ENCODE measurements at places on chromosomes 12 and 14.

DNA sequence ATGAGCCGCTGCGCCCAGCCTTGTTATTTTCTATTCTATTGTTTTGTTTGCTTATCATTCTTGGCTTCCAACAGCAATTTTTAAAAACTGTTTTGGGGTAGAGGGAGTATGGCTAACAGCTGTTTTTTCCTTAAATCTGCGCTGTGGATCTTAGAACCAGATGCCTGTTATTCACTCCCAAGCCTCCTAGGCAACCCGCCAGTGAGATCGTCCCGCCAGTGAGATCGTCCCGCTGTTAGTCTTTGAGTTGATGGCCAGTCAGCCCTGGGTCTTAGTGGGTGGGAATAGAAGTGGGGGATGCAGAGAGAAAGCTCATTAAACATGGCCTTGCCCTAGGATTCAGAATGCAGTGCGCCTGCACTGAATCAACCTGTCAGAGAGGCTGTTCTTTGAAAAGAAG is 67.3 kb upstream of the BICD1 start:
- DNase-seq: no peak

DNA sequence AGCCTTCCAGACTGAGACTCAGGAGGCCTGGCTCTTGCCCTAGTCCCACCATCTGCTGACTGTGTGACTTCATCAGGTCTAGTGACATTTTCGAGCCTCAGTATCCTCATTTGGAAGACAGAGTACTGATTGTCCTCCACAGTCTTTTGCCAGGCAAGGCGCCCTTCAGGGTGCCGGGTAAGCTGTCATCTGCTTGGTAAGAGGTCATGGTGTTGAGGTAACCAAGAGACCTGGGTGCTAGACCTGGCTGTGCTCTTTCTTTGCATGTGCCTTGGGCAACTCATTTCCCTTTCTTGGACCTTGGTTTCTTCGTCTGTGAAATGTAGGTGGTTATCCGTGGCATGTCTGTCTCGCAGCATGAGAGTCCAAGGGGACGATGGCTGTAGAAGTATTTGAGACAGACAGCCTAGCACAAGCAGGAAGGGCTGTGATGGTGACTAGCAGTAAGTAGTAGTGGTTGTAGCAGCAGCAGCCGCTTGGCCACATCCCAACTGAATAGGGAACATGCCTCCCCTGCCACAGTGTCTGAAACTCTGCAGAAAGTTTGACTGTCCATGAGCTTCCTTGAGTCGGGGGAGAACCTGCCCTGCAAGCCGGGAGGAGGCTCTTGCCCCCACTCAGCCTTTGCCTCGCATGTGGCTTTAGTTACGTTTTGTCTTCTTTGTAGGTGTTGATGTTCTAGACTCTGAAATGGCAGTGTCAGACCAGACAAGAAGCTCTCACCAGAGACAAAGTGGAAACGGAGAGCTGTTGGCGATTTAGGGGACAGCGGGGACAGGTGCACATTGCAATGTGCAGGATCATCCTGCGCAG is 40.3 kb downstream of the EVL start:
- no peak for DNase-seq

- DNase-seq: no peak
These were observed 4.9 kb upstream of the SUSD6 start for GRCh38 chr14:69606258-69607184.

DNA sequence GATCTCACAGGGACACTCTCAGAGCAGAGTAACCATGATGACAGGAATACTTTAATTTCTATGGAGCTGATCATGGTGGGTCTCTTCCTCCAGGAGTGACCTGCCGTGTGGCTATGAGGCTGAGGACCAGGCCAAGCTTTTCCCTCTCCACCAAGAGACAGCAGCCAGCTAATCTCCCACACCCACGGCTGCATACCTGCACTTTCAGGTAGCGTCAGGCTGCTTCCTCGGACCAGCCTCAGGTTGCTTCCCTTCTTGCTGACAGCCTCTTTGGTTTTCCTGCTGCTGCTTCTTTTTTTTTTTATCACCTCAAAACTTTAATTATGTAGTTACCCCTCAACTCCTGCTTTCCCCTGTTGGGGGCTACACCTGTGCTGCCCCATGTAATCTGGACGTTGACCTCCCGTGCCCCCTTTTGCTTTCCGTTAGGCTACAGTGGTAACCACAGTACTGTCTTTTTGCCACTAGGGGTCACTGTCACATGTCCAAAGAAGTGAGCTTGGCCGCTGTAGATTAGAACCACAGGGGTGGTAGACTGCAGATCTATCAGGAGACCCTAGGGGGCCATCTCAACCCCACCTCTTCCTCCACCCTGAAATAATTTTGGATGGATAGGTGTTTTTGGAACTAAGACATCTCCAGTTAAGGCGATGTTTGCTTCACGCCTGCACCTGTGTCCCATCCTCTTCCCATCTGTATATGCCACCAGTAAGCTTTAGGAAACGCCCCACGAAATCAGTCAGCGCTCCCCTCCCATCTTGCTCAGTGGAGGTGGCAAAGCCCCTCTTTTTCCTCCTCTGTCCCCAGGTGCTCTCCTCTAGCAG is 7.8 kb upstream of the PIP4K2C start:
- DNase-seq: peak; percentile 72

DNA sequence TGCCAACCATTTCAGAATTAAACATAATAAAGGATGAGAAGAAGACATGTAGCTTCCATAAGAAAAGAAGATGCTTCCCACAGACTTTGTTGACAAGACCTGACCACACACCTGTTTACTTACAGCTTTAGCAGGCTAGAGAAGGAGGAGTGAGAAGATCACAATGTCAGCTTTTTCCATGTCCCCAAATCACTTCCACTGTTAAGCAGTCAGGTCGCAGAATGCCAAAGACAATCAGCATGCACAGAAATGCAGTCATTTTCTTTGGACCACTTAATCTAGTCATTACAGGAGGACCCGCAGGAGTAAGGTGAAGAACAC is 314.9 kb downstream of the SSPN start:
- no peak for DNase-seq

DNA sequence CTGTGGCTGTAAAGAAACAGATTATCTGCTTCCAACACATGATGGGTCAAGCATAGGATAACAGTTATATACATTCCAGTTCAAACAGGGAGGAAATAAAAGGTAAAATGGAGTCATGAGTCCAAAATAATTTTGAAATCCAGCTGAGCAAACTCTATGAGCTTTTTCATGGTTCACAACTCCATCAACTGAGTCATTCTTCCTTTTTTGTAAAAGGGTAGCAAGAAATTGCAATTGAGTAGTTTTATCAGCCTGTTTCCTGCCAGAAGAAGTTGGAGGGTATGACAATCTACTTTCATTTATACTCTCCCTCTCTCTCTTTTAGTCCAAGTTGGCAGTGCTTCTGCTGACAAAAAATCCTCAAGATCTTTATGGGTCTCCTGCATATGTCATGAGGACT is 95.6 kb downstream of the CPNE8 start:
- no peak for DNase-seq

GRCh38 chr14:102690509-102691286 is 86.6 kb upstream of the TRAF3 start:
- no peak for DNase-seq

DNA sequence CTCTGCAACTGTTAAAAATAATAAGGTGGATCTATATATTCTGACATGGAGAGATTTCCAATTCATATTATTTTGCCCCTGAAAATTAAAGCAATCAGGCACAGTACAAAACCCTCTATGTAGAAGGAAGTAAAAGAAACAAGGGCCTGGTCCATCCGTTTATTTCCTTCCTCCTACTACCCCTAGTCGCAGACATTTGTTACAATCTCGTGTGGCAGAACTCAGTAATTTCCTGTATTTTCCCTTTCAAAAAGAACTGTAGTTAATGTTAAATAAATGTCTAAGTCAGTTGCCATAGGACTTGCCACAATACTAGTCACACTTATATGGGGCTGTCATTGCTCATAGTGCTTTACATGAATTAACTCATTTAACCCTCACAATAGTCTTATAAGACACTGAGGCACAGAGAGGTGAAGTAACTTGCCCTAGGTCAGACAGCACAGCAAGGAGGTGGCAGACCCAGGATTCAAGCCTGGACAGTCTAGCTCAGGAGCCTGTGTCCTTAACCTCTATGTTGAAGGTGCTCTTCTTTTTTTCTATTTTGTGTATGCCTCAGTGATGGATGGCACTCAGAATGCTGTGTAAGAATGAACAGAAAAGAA is 24.2 kb downstream of the NINJ2 start:
- no peak for DNase-seq

DNA sequence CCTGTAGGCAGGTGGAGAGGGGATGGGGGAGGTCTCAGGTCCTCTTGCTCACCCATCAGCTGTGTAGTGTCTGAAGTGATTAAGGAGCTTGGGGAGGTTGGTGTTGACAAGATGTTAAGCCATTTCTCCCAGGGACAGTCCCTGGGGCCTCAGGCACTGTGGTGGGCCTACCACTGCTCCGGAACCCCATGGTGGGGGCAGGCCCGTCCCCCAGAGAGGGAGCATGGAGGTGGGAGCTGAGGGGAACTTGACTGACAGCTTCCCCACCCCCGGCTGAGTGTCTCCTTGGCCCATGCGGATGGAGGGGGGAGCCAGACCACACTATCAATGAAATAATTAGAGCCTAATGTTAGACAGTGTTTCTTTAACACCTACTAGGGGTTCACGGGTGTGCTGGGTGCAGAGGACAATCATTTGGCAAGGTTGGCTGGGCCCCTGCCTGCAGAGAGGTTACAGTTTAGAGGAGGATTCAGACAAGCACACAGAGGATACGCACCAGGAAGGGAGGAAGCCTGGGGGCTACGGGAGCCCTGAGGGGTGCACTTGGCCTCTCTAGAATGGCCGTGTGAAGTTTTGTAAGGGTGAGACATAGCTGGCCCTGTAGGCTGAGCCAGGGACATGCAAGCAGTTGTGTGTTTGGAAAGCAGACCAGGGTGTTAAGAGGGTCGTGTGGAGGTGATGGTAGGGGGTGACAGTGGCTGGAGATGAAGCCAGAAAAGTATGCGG is 19.3 kb upstream of the KRT80 start:
- no peak for DNase-seq

GRCh38 chr12:65121049-65121955 is at the start of gene WIF1:
Gene WIF1 (minus strand): TSS chr12:65121305. CDS start chr12:65121191, 114 bp downstream.
- DNase-seq: peak; percentile 74

DNA sequence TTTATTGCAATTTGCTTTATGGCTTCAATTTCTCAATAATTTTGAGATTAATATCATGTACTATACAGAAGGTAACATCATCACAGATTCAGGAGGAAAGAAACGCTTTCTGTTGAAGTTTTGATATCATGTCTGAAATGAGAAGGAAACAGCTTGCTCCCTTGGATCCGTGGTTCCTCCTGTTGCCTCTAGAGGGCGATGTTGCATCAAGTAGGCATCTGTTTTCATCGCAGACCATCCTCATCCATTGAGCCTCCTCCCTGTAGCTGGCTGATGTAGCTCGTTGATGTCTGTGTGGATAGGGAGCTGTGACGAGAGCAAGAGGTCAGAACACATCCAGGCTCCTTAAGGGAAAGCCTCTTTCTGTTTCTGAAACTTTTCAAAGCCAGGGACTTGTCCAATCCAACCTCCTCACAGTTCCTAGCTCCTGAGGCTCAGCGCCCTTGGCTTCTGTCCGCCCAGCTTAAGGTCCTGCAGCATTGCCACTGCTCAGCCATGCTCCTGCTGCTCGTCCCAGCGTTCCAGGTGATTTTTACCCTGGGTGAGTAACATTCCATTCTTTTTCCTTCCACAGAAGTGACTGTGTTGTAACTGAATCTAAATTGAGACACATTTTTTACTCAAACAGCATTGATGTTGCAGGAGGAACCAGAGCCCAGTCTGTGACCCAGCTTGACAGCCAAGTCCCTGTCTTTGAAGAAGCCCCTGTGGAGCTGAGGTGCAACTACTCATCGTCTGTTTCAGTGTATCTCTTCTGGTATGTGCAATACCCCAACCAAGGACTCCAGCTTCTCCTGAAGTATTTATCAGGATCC is 304.8 kb upstream of the OR4E1 start:
- peak; percentile 61 for DNase-seq

DNA sequence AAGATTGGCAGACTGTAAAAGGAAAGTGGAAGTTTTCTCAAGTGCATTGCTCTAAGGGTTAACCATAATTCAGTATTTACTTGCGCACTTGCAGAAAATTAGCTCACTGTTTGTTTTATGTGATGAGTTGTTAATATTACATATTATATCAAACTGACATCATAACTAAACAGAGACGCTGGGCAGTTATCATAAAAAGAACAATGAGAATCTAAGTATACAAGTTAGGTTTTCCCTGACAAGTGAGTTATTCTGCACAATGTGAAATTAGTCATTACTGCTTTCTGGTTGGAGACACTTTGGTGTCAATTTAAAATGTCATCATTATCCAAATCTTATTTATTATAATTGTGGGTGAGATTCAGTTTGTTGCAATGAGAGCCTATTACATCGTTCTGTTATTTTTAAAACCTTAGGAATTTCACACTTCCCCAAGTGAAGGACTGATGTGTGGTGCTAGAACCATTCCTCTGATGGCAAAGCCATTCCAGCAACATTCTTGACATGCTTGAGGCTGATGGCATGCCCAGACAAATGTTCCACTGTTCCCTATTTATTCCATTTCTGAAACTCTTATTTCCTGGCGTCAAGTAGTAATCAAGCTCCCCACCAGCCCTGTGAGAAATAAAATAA is 90.1 kb upstream of the FLRT2 start:
- DNase-seq: no peak

DNA sequence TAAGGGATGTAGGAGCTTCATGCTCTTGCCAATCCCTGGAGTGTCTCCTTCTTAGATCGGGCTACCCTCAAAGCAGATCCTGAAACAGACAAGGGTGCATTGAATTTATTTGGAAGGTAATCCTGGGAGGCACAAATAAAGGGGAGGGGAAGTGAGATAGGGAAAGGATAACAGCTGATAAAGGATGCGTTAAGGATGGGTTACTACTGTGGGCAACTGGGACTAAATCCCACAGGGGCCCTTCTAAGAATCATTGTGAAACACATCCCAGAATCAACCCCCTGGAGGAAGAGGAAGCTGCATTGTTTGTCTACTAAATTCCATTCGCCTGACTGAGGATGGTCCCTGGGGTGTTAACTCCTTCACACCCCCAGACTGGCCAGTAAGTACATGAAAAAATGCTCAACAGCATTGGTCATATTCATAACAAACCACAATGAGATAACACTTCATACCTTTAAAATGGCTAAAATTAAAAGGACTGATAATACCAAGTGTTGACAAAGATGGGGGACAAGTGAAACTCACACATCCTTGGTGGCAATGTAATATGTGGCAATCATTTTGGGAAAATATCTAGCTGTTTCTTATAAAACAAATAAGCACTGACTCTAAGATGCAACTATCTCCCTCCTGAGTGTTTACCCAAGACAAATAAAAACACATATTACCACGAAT is 37.0 kb upstream of the CMKLR1 start:
- no peak for DNase-seq

- DNase-seq: no peak
These were observed 23.8 kb downstream of the ARL6IP4 start for GRCh38 chr12:123004287-123004686.

All from activated CD8-positive, alpha-beta memory T cell treated with anti-CD3 and anti-CD28 coated beads, Interleukin-2, amount 50 U/mL, for 48 hours (primary cell).